GM03348 (cell line): ENCODE measurements at places on chromosomes 16 and 17.

- no peak for DNase-seq
Measured at GRCh38 chr17:41296846-41297245, 5.8 kb downstream of the KRTAP29-1 start.

GRCh38 chr17:46195217-46195855 lies 2.1 kb upstream of the KANSL1 start:
- no peak for DNase-seq

GRCh38 chr17:45394913-45395568 lies 37.6 kb downstream of the ARHGAP27 start:
- DNase-seq, result peak; percentile 90

DNA sequence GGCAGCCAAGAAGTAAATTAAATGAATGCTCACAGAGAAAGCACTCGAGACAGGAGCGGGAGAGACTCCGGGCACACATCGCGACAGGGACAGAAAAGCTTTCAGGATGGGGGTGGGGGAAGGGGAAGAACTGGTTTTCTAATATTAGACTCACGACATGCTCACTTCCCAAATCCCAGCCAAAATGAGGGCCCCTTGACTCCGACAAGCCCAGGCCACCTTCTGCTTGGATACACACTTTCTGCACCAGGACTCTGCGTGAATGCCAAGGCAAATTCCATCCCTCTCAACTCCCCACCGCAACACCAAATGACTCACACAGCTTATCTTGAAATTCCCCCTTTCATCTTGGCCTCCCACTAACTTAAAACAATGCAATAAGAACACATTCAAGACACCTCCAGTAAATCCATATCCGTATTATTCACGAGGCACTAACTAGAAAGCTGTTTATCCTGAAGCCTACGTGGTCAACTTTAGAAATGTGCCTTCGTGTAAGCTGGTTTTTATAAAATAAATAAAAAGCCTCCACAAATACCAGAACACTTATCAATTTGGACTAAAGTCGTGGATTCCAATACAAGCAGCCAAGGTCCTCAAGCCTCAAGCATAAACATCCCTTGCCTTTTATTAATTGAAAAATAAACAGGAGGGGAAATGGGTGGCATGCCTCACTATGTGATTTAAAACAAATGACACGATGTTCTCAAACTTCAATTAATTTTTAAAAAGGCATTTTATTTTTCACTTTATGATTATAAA lies 46.1 kb downstream of the NXN start:
- peak; percentile 88 for DNase-seq

DNA sequence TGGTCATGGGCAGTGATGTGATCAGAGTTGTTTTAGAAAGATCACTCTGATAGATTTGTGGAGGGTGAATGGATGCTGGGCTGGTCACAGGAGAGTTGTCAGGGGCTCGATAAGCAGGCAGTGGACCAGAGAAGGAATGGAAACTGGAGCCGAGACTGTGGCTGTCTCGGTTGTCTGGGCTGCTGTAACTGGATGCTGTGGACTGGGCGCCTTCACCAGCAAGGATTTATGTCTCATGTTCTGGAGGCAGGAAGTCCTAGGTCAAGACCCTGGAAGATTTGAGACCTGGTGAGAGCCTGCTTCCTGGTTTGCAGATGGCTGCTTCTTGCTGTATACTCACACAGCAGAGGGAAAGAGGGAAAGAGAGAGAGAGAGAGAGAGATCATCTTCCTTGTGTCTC lies 203.6 kb downstream of the HS3ST4 start:
- DNase-seq, result no peak

GRCh38 chr17:28105501-28105900 lies 63.0 kb downstream of the NLK start:
- no peak for DNase-seq

GRCh38 chr17:55768936-55769624 lies 18.2 kb downstream of the PCTP start:
- peak; percentile 31 for DNase-seq

GRCh38 chr17:47862621-47863440 lies 11.9 kb upstream of the SP6 start:
- DNase-seq, result peak; percentile 84

DNA sequence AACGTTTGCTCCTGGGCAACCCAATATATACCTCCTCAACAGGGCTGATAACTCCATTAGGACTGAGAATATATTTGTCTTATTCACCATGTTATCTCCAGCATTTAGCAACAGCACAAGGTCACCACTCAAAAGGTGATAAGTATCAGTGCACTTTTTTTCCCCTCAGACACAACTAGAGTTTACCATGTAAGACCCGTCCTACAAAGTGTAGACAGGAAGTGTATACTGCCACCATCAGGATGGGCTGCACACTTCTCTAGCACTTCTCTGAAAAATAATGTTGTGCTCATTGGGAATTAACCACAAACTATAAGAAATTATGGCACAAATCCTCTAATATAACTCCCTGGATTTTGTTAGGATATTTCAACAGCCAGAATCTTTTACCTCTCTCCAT lies 5.7 kb upstream of the VAT1L start:
- DNase-seq, result no peak

DNA sequence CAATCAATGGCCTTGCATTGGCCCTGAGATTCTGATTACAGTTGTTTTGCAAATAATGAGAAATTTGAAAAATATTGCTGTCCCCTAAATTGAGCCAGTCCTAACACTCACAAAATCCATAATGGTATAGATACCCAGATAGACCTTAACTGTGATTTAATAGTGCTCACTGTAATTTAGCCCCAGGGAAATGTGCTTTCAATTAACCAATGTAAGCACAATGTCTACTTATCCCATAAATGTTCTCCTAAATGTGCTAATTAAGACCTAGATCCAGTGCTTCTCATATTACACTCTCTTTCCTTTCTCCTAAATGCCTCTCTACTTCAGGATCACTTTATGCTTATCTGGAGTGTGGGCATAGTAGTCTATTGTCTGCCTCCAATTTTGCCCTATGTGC lies 417.8 kb upstream of the CCL2 start:
- DNase-seq, result no peak

- DNase-seq, result no peak
Measured at GRCh38 chr16:25959221-25959620, 267.5 kb downstream of the HS3ST4 start.

- no peak for DNase-seq
Measured at GRCh38 chr16:79316004-79316458, 284.5 kb downstream of the MAF start.

- peak; percentile 70 for DNase-seq
Measured at GRCh38 chr16:24858219-24859041, 12.7 kb downstream of the SLC5A11 start.

- no peak for DNase-seq
Measured at GRCh38 chr16:83959656-83960434, 6.8 kb downstream of the OSGIN1 start.
